ENCODE measurements at places on chromosomes 2 and 18.

DNA sequence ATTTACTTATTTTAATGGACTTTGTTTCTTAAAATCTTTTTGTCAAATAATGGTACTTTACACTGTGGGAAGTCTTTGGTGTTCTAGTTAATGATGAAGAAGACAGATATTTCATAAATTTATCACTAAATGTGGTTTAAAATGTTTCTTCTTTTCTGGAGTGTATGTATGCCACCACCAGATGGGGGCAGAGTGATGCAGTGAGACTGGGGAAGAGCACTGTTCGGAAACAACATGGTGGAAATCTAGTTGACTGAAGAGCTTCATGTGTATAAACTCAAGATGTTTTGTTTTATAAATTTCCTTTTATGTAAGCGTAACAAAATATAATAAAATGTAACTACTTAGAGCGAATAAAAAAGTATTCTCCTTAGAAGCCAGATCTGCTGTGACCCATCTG, 195.1 kb downstream of the KCNE4 start:
- no peak for DNase-seq

DNA sequence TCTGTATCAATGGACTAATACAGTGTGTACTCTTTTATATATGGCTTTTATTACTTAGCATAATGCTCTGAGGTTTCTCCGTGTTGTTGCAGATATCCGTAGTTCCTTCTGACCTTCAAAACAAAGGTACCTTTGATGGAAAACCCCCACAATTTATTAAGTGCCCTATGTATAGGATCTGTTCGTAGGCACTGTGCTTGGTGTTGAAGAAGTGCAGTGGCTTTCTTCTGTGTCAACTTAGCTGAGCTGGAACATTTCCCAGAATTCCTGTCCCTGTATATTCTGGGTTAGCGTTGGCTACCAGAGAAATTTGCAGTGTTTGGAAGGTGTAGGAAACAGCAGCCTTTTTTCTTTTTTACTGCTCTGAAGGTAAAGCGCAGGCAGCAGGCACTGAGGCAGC, 56.3 kb upstream of the MSH2 start:
- no peak for DNase-seq

- no peak for DNase-seq
Measured at GRCh38 chr2:207088276-207088675, 77.5 kb downstream of the KLF7 start.

DNA sequence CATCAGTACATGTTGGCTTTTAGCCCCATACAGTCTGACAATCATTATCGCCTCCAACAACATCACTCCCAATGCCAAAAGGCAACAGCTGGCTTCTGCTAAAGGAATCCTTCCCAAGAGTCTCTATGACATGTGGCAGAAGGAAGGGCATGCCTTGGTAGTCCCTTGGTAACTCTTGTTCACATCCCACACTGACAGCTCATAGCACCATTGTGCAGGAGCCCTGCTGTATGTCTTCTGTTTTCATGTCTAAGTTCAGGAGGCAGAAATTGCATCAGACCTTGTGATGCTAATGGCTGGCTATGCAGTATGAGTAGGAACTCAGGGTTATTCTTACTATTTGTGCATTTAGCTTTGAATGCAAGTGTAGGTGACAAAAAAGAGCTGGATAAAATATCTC, 392.1 kb downstream of the PTH2R start:
- no peak for DNase-seq

DNA sequence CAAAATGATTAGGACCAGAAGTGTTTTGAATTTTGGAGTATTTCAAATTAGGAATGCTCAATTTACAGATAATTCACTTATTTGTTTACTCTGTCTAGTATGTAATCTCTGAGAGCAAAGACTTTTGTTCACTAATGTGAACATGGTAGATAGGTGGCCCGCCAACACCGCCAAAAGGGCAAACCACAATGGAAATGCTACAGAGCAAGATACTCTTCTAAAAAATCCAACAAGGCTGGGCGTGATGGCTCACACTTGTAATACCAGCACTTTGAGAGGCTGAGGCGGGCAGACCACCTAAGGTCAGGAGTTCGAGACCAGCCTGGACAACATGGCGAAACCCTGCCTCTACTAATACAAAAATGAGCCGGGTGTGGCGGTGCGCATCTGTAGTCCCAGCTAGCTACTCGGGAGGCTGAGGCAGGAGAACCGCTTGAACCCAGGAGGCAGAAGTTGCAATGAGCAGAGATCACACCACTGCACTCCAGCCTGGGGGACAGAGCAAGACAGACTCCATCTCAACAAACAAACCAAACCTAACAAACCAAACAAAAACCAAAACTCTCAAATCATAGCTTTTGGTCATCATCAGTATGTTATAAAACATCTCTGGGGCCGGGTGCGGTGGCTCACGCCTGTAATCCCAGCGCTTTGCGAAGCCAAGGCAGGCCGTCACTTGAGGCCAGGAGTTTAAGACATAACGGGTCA, 2.4 kb downstream of the CCT4 start:
- DNase-seq, result no peak

DNA sequence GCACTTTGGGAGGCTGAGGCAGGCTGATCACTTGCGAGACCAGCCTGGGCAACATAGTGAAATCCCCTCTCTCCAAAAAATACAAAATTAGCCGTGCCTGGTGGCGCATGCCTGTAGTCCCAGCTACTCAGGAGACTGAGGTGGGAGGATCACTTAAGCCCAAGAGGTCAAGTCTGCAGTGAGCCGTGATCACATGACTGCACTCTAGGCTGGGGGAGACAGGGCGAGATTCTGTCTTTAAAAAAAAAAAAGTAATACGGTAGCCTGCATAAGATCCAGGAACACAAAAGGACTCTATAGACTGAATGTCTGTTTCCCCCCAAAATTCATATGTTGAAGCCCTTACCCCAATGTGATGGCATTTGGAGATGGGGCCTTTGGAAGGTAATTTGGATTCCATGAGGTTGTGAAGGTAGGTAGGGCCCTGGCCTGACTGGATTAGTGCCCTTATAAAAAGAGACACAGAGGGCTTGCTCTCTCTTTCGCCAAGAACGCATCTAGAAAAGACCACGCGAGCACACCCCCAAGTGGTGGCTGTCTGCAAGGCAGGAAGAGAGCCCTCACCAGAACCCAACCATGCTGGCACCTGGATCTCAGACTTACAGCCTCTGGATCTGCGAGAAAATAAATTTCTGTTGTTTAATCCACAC, 17.0 kb downstream of the MBOAT2 start:
- no peak for DNase-seq
